ENCODE measurements at places on chromosomes 12 and 14. TPM values are rescaled to one million over a fixed set of nuclear protein-coding genes. Genes with fewer than 3 reads are reported as not detected.

DNA sequence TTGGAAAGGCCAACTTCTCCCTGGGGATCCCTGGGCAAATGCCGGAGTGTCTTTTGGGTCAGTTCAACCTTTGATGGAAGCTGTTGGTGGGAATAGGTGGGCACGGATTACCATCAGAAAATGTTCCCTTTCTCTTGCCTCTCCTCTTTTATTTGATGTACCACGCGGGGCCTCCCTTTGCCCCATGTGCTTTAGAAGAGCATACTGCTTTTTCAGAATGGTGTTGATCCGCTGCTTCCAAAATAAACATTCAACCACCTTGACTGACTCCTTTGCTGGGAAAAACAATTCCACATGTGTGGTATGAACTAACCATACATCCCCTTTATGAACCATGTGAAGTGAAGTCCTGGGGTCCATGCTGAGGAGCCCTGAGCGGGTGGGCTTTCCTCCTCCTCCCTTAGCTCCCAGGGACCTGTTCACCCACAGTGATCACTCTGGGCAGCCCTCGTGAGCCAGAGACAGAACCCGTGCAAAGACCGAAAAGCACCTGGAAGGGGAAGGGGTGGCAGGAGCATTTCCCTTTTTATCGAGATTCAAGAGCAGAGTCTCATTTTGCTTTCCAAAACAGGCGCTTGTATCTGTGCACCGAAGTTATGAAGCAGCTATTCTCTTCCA is 44.2 kb upstream of the PRMT8 start:
- DNase-seq = no peak

- no peak for DNase-seq
Measured at GRCh38 chr14:100618763-100619320, 31.6 kb upstream of the BEGAIN start.

GRCh38 chr14:50831726-50832168 is 785 bp upstream of the NIN start:
- DNase-seq = peak; percentile 23

- no peak for DNase-seq
Measured at GRCh38 chr14:47085678-47086077, 434.1 kb upstream of the RPL10L start.

FAM216A gene
- polyA plus RNA-seq = 6.4 TPM

CIT gene
- polyA plus RNA-seq = 5.0 TPM

GRCh38 chr12:90243211-90243610 is 534.6 kb upstream of the ATP2B1 start:
- peak; percentile 82 for DNase-seq

DNA sequence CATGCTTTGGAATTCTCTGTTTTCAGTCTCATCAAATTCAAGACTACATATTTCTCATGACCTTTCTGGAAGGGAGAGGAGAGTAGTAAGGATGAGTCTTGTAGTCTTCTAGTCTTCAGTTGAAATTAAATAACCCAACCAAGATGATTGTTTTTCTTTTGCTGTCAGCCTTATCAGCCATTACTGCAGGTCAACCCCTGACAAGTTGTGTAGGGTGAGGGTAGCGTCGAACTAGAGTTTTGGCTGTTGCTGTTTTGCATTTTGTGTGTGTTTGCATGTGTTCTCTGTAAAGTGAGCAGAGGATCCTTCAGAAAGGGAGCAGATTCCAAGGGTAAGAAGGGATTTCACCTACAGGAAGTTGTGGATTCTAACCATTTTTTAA is 28.4 kb downstream of the DIP2B start:
- no peak for DNase-seq

TMEM132C gene
- 0.35 TPM for polyA plus RNA-seq
